ENCODE measurements at places on chromosomes 3 and 15. TPM values are rescaled to one million over a fixed set of nuclear protein-coding genes. Genes with fewer than 3 reads are reported as not detected.

Gene SERPINI2
- 0.27 TPM for total RNA-seq

Gene CHST2
- 1.7 TPM for total RNA-seq

Gene CSPG4
- total RNA-seq = 18.1 TPM

Gene BTBD1
- 80.0 TPM for total RNA-seq

Gene GREM1
- total RNA-seq = 0.66 TPM

Gene COLQ
- total RNA-seq = 1.9 TPM

Gene GOLGA6A
- total RNA-seq = 0.39 TPM

Gene GRK7
- total RNA-seq = not detected

Gene POLR2H
- total RNA-seq = 156 TPM

Gene SYNPR
- not detected for total RNA-seq

Gene WDR82
- total RNA-seq = 89.7 TPM

DNA sequence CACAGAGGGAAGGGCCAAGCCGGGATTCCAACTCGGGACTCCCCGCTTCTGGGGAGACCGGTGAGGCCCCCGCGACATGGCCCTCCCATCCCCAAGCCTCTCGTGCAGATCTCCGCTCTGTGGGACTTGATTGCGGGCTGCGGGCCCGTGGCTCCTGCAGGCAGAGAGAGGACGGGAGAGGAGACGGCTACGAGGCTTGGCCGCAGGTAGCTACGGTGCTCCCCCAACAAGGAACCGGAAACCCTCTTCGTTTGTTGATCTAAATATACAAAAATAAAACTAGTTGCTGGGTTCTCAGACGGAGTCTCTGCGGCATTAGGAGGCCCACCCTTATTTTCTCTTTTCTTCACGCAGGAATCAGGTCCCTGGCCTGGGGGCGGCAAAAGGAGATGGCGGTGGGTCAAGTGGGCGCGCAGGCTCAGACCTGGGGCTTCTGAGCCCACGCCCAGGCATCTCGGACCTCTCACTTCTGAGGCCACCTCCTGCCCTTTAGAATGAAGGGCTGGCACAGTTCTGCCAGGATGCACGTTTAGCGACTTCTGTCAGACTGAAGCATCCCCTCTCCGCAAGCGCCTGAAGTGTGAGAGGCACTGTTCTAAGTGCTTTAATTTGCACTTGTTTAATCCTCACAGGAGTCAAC, 10.9 kb downstream of the GNB5 start:
- no peak for DNase-seq

DNA sequence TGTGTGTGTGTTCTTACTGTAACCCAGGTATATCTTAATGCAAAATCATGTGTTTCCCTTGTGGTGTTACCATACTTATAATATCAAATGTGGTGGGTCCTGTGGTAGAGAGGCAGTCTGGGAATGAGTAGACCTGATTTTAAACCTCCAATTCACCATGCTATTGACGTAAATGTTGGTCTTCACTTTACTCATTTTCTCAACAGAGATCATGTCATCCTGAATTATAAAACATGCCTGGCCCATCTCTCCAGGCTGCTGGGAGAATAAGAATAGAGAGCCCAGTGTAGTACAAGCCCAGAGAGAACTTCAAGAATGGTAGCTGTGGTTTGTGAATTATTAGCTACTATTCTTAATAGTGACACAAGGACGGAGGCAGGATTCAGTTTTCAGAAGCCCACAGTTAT, 88.1 kb downstream of the MBNL1 start:
- DNase-seq = no peak

- no peak for DNase-seq
These were observed 31.3 kb downstream of the MGA start for GRCh38 chr15:41691471-41691870.

DNA sequence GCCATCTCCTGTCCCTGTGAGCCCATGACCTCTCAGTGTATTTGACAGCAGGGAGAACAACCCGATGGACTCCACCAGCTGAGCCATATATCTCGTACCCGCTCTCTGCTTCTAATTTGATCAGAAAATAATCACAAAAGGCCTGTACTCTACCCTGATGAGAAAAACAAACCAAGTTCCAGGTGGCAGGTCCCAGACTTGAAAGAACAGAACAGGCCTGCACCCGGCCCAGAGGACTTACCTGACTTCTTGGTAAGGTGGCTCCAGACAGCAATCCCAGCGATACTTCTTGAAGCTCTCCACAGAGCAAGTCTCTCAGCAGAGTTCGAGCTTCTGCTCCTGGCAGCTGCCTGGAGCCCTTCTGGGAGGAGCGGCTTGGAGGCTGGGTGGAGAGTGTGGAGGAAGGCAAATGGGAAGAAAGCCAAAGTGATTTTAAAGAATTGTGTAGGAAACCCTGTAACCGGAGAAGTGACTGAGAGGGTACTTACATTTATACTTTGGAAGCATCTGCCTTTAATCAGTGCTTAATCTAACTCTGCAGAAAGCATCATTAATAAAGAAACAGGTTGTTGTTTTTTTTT, 91.6 kb downstream of the SCN11A start:
- DNase-seq = no peak

DNA sequence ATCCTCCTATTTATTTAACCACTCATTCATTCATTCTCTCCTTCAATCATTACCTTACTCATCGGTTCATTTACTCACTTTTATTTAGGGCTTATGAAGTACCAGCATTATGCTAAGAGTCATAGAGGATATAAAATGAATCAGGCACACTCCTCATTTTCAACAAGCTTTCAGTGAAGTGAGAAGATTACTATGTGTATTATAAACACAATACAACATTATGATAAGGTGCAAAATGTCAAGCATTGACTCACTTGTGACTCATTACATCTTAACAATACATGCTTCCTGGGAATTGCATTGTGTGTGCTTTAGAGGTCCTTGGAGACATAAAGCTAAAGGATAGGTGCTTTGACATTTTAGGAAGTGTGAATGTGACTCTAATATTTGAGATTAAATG, 60.4 kb downstream of the PLAAT1 start:
- peak; percentile 16 for DNase-seq

DNA sequence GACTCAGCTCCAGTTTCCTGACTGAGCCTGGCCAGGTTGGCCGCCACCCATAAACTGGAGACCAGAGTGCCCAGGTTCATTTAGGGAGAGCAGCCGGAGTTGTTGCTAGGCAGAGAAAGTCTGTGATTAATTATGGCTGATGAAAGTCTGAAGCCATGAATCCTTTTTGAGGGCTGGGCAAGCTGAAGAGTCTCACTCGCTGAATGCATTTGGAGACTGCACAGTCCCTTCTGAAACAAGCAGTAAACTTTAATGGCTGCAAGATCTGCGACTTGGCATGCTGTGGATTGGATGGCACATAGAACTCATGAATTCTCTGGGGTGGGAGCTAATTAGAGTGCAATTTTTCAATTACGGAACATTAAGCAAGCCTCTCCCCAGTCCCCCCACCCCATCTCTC, 282.1 kb downstream of the RPLP1 start:
- DNase-seq = no peak

DNA sequence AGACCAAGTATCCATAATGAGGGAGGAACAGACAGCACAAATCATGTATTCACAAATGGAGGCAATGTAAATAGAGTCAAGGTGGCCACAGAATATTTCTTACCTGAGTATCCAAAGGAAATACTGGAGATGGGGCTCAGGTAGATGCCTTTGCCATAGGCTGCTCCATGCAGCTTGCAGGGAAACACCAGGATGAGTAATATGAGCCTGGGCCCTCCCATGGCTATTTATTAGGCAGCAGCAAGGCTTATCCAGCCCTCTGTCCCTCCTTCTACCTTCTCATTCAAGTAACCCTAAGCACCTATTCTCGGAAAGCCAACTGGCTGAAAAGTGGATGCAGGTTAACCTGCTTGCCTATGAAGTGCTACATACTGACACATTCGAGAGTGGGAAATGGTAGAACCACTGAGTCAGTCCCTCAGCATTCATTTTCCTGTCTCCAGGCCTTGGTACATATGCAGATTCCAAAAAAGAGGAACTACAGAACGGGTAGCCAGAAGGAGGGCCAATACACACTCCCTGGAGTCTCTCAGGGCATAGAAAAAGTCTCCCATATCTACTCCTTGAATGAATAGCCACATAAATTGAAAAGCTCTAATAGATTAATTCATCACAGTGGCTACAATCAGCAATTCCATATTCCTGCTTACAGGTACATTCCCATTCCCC, 18.3 kb upstream of the PKM start:
- DNase-seq = no peak

- no peak for DNase-seq
These were observed 25.1 kb upstream of the SMAD3 start for GRCh38 chr15:67040277-67040676.

- no peak for DNase-seq
These were observed 30.9 kb downstream of the BHLHE40 start for GRCh38 chr3:5010140-5010539.

GRCh38 chr3:81242871-81243270, 518.6 kb downstream of the GBE1 start:
- DNase-seq = no peak

- DNase-seq = no peak
These were observed 46.1 kb downstream of the STARD5 start for GRCh38 chr15:81277851-81278250.

DNA sequence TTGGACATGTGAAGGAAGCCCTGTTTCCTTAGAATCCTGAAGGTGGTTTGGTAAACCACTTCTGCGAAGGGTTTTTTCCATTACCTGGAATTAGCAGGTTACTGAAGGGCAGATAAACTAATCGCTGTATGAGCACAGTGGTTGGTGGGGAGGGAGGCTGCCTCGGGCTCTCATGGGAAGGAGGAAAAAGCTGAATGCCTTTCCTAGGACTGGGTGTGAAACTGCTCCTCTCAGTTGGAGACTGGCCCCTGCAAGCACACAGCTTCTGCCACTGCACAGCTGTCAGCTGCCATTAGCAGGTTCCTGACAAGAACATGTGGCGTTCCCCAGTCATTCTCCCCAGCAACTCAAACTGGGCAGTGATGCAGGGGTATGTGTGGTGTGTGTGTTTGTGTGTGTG, 376.3 kb downstream of the GAP43 start:
- no peak for DNase-seq

- DNase-seq = no peak
These were observed 147.4 kb downstream of the ERC2 start for GRCh38 chr3:56320883-56321282.

DNA sequence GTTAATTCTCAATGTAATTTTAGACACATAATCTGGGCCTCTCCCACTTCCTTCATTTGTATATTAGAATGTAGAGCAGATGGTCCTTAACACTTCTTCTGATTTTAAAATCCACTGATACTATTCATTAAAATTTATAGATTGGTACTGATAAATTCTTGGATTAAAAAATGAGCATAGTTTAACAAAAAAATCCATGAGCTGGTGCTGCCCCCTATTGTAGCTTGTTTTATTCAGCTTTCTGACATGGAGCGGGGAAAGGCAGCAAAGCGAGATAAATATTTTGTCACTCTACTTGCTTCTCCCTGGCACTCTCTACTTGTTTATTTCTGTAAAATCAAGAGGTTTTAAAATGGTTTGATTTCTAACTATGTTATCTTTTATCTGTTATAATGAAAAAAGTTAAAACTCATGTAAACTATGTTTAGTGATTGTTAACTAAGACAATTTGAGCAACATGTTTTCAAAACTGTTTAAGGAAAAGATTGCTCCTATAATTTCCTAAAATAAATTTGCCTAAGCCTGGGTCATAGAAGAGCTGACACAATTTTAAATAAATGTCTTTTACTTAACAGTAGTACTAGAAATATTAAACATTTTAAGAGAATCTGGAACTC, 26.5 kb upstream of the PLOD2 start:
- peak; percentile 29 for DNase-seq

DNA sequence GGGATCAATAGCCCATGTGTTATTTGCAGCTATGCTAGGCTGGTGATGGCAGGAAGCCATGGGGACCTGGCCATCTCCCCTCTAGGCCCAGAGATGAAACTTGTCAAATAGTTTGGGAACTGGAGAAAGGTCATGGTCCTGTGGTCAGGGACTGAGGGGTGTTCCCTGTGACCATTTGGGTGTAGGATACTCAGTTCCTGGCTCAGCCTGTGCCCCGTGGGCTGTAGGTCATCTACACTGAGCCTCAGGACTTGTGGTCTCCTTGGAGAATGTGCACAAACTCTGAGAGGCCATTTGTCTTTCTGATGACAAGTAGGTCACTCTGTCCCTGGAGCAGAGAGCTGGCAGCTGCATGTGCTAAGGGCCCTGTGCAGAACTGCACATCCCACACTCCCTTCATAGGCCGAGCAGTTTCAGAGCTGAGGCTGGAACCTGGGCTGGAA, 17.5 kb downstream of the GASK1A start:
- no peak for DNase-seq

DNA sequence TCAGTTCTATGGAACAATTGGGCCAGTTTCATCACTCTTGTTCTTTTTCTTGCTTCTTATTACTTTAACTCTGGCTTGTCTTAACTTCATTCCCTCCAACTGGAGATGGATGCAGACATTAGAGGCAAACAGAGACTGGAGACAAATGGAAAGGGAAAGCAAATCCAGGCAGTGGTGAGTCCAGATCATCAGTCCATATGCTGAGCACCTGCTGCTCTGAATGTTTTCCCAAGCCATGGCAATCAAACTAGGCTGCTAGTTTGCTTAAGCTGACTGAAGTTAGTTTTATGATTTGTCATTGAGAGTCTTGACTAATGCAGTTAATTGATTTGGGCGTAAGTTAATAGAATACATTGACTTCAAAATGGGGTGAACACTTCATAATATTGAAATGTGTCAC, 41.0 kb upstream of the TBC1D5 start:
- no peak for DNase-seq

GRCh38 chr3:100976611-100977010, 16.6 kb downstream of the ABI3BP start:
- no peak for DNase-seq

DNA sequence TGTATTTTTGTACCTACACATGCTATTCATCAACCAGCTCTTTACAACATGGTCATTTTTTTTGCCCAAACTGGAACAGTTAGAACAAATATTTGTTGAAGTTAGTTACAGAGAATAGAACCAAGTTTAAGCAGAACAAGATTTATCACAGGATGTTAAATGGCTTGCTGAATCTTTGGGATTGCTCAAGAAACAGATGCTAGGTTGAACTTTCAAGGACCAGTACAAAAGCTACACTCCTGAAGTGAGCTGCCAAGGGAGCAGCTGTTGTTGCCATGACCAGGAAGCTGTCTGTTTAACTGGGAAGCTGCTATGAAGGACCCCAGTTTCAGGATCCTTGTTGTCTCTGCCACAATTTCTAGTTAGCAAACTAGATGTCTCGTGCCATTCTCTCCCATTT, 53.7 kb downstream of the ZIC1 start:
- no peak for DNase-seq

- DNase-seq = no peak
These were observed 602.0 kb downstream of the TBL1XR1 start for GRCh38 chr3:176595307-176595706.

GRCh38 chr3:53225651-53226050, 30.2 kb downstream of the TKT start:
- no peak for DNase-seq
